Gastrocnemius medialis (tissue), 4 donors: ENCODE measurements at places on chromosomes 7 and 10. TPM values are rescaled to one million over a fixed set of nuclear protein-coding genes. Genes with fewer than 3 reads are reported as not detected.

Gene SPDYE16
- total RNA-seq = 0.31 TPM

Gene FAM25C
- not detected for total RNA-seq

Gene SCD
- 1.4 TPM for total RNA-seq

Gene FKBP14
- 1.4 TPM for total RNA-seq

Gene DLX5
- not detected for total RNA-seq

Gene CXCL12
- total RNA-seq = 19.4 TPM

Gene AEBP1
- 22.3 TPM for total RNA-seq

Gene BHLHA15
- total RNA-seq = 1.8 TPM

Gene GNAT3
- not detected for total RNA-seq

Gene CCDC7
- 12.9 TPM for total RNA-seq

Gene CYP3A4
- total RNA-seq = not detected

Gene LIPN
- total RNA-seq = not detected

Gene HHEX
- 0.84 TPM for total RNA-seq

Gene DPP6
- total RNA-seq = not detected

Gene EN2
- 1.2 TPM for total RNA-seq
